ENCODE measurements at places on chromosomes 4 and X. TPM values are rescaled to one million over a fixed set of nuclear protein-coding genes. Genes with fewer than 3 reads are reported as not detected.

DNA sequence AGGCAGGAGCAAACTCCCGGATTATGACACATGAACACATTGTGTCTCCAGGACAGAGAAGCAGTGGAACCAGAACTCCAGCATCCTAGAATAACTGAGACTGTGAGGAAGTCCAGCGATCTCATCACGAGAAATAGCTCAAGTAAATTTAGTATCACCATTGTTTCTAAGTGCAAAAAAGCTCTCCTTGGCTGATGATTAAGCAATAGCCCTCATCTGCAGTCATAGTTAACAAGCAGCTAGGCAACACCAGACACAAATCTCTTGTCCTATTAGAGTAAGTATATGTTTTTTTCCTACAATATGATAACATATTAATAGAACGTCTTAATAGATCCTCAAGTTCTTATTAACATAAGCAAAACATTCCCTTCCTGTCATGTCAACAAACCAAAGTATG, 2.4 kb upstream of the CFAP299 start:
- DNase-seq: no peak

DNA sequence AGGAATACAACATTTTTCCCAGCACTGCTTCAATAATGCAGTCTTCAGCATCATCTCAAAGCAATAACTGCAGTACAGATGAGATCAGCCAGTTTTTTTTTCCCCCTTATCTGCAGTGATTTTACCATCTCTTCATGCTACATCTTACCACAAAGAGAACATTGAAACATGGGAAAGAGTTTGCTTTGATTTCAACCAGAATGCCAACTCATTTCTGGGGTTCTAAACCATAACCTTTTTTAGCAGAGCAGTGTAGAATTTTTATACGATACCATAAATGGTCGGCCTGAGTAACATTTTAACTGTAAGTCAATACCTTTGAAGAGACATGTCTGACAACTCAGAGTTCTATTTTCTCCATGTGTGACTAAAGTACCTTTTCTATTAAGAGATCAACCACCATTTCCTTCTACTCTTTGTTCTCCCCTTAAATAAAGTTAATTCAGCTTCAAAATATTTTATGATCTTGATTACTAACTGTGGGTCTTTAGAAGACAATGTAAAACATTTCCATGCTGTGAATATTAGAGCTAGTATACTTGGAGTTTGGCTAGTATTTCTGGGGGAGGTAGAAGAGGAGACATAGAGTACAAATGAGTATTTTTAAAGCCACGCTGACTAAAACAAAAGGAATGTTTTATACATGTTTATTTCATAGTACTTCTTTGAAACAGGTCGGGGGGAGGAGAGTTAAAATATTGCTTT, 69.1 kb downstream of the TET2 start:
- DNase-seq: no peak

GRCh38 chrX:79182616-79183015, 38.1 kb downstream of the GPR174 start:
- no peak for DNase-seq

The MSL3 gene
- total RNA-seq: 21.7 TPM

DNA sequence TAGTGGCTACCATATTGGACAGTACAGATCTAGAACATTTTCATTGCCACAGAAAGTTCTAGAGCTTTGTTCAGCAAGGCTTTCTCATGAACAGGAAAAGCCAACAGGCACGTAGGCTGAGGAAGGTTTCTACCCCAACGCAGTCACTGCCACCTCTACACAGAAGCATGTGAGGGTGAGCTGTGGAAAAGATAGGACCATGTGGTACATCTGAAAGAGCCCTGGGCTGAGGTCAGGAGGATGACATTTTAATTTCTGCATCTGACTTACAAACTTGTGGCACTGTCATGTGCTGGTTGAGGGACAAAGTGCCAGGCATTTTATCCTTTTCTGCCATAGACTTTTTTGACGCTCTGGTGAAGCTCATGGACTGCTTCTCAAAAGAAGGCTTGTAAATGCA, 454.2 kb downstream of the BCOR start:
- no peak for DNase-seq

The CHIC1 gene
- 25.9 TPM for total RNA-seq

DNA sequence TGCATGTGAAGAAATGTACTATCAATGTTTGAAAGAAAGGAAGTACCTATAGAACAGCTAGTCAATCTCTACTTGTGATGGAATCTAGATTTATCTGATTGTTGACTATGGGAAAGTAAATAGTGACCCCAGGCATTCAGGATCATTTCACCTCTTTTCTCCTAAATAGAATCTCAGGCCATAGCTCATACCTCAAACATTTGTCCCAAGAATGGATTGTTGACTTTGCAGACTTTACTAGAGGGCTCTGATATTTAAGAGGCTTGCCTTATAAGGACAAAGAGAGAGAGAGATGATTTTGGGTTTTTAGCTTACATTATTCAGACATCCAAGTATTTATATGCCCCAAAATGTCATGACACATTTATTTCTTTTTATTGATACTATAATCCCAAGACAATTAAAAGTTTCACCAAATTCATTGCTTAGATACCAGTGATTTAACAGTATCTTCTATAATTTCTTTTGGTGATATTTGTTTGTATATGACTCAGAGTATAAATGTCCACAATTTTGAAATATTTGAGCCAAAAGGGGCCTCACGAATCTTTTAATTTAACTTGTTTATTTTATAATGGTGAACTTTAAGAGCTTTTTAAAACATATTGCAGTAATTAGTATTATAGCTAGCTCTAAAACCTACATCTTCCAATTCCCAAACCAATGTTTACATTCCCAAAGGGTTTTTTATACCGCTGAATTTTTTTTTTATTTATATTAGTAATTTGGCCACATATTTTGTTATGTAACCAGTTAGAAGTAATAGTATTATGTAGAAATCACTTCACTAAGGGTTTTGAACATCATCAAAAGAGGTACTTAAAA, 614.1 kb downstream of the PCDH7 start:
- DNase-seq: no peak

Measured in thyroid gland (tissue), 4 donors.